Caco-2 (cell line): ENCODE measurements at places on chromosomes 4 and X. TPM values are rescaled to one million over a fixed set of nuclear protein-coding genes. Genes with fewer than 3 reads are reported as not detected.

SSX4 gene
- total RNA-seq: not detected in 2 replicates

PWWP3B gene
- total RNA-seq: 0.07 and 0.14 TPM in 2 replicates

FAM184B gene
- not detected in 2 replicates for total RNA-seq

RENBP gene
- total RNA-seq: 0.75 and 1.2 TPM in 2 replicates

IL2RG gene
- total RNA-seq: 5.1 and 9.6 TPM in 2 replicates

PARM1 gene
- total RNA-seq: 1.7 and 2.3 TPM in 2 replicates

ALPK1 gene
- total RNA-seq: 4.9 and 6.9 TPM in 2 replicates

SPINK2 gene
- total RNA-seq: not detected in 2 replicates

PAGE2 gene
- total RNA-seq: not detected in 2 replicates

GPR82 gene
- total RNA-seq: not detected in 2 replicates

SLC6A14 gene
- 0.12 TPM in 1 of 2 replicates, not detected in the other for total RNA-seq

SPANXN4 gene
- total RNA-seq: not detected in 2 replicates

UCHL1 gene
- 198 and 233 TPM in 2 replicates for total RNA-seq

BMPR1B gene
- total RNA-seq: 8.7 and 9.9 TPM in 2 replicates

TBX22 gene
- total RNA-seq: not detected in 2 replicates

EMCN gene
- not detected in 2 replicates for total RNA-seq

SMIM43 gene
- not detected in 2 replicates for total RNA-seq

RASSF6 gene
- total RNA-seq: 2.4 and 2.9 TPM in 2 replicates

JADE3 gene
- total RNA-seq: 21.7 and 22.7 TPM in 2 replicates

TNIP3 gene
- total RNA-seq: 0.43 TPM in 1 of 2 replicates, not detected in the other

SLC16A2 gene
- total RNA-seq: 0.34 and 0.58 TPM in 2 replicates

CT45A2 gene
- total RNA-seq: not detected in 2 replicates

PAGE4 gene
- 22.4 and 31.2 TPM in 2 replicates for total RNA-seq

ARSJ gene
- 7.3 and 10.1 TPM in 2 replicates for total RNA-seq

XK gene
- total RNA-seq: 1.7 and 2.6 TPM in 2 replicates

LRCH2 gene
- total RNA-seq: 0.18 and 0.19 TPM in 2 replicates

CLRN2 gene
- total RNA-seq: not detected in 2 replicates

PPARGC1A gene
- total RNA-seq: 0.09 TPM in 1 of 2 replicates, not detected in the other

FAM9C gene
- total RNA-seq: not detected in 2 replicates

TAF1 gene
- 40.7 and 41.2 TPM in 2 replicates for total RNA-seq

PDZD4 gene
- 1.3 and 1.8 TPM in 2 replicates for total RNA-seq

MAGED4B gene
- not detected in 2 replicates for total RNA-seq

FGF5 gene
- total RNA-seq: not detected in 2 replicates

PAGE5 gene
- total RNA-seq: not detected in 2 replicates

BEX1 gene
- total RNA-seq: not detected in 2 replicates

NWD2 gene
- total RNA-seq: not detected in 2 replicates

TMSB15B gene
- 17.7 and 20.4 TPM in 2 replicates for total RNA-seq

SPANXA1 gene
- not detected in 2 replicates for total RNA-seq

TMEM154 gene
- total RNA-seq: 2.6 and 4.6 TPM in 2 replicates

SPIN2A gene
- 0.91 and 1.6 TPM in 2 replicates for total RNA-seq

RHOXF2B gene
- total RNA-seq: not detected in 2 replicates

CT55 gene
- total RNA-seq: not detected in 2 replicates

CAPN6 gene
- total RNA-seq: 5.2 and 5.7 TPM in 2 replicates

SMR3B gene
- total RNA-seq: not detected in 2 replicates

CAMK2D gene
- total RNA-seq: 56.1 and 65.6 TPM in 2 replicates
